ENCODE measurements at places on chromosomes 1 and 21.

GRCh38 chr21:41432562-41433460, 6.8 kb downstream of the MX1 start:
- no peak for DNase-seq

DNA sequence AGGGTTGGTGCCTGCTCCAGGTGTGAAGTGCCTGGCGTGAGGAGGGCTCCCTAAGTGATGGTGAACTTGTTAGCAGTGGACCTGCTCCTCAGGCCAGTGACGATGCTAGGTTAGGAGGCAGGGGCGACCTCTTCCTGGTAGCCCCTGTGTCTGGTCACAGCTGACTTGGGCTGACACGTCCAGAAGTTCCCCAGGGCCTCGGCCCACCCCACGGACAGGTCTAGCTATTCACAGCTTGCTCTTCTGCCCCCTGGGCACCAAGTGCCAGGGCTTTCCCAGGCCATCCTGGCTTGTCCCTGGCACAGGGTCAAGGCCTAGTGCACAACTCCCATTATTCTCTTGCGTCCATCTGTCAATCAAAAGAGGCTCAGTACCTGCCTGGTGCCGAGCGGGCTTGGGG, 10.9 kb upstream of the C1orf167 start:
- DNase-seq: no peak

GRCh38 chr1:221782477-221782876, 40.6 kb upstream of the DUSP10 start:
- DNase-seq: no peak

GRCh38 chr1:169308313-169309039, 59.1 kb downstream of the NME7 start:
- no peak for DNase-seq

GRCh38 chr1:56540467-56540866, 38.9 kb downstream of the PLPP3 start:
- no peak for DNase-seq

- no peak for DNase-seq
Measured at GRCh38 chr1:213507472-213508223, 456.6 kb downstream of the RPS6KC1 start.

- DNase-seq: no peak
Measured at GRCh38 chr1:69195136-69195535, 372.6 kb upstream of the LRRC7 start.

DNA sequence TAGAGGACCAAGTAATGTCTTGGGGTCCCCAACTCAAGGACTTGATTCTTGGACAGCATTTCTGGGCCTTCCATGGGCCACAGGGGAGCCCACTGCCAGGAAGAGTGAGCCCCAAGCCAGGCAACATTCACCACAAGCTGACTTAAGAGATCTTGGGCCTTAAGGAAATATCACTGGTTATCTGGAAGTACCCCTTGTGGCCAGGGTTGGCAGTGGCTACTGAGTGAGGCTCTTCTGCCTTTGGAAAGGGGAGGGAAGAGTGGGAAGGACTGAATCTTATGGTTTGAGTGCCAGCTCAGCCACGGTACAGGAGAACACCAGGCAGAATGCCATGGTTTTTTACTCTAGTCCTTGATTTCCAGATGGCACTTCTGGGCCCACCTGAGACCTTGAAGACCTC, 228.9 kb upstream of the RGS18 start:
- no peak for DNase-seq

- DNase-seq: no peak
Measured at GRCh38 chr1:184520336-184520735, 133.5 kb downstream of the C1orf21 start.

DNA sequence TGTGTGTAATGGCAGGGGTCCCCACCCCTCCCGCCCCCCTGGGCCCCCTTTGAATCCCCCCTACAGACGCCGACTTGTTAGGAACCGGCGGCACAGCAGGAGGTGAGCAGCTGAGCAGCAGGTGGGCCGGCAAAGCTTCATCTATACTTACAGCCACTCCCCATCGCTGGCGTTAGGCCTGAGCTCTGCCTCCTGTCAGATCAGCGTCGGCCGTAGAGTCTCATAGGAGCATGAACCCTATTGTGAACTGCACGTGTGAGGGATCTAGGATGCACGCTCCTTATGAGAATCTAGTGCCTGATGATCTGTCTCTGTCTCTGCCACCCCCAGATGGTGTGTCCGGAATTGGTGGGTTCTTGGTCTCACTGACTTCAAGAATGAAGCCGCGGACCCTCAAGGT, 14.9 kb upstream of the VPS26C start:
- no peak for DNase-seq

- DNase-seq: no peak
Measured at GRCh38 chr1:33468531-33468930, 3.9 kb upstream of the ZSCAN20 start.

- DNase-seq: no peak
Measured at GRCh38 chr1:194281376-194281775, 1095.0 kb upstream of the B3GALT2 start.

DNA sequence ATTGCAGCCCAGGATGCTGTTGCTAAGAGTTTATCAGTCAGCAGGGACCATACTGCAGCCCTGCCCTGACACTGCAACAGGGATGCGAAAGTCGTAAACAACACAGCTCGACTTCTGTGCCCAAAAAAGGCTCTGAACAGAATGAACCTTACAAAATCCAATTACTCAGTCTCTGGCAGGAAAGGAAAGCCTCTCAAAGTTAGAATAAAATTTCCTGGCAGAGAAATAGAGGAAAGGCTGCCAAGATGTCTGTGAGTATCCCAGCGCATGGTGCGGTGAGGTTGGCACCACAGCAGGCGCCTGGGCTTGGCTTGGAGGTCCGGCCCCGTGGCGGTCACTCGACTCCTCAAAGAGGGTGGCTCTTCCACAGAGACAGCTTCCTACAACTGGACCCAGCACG, 185.8 kb downstream of the PCP4 start:
- no peak for DNase-seq

- no peak for DNase-seq
Measured at GRCh38 chr1:5368201-5368600, 624.0 kb downstream of the NPHP4 start.

GRCh38 chr1:153578490-153578889, 12.8 kb upstream of the S100A2 start:
- no peak for DNase-seq

DNA sequence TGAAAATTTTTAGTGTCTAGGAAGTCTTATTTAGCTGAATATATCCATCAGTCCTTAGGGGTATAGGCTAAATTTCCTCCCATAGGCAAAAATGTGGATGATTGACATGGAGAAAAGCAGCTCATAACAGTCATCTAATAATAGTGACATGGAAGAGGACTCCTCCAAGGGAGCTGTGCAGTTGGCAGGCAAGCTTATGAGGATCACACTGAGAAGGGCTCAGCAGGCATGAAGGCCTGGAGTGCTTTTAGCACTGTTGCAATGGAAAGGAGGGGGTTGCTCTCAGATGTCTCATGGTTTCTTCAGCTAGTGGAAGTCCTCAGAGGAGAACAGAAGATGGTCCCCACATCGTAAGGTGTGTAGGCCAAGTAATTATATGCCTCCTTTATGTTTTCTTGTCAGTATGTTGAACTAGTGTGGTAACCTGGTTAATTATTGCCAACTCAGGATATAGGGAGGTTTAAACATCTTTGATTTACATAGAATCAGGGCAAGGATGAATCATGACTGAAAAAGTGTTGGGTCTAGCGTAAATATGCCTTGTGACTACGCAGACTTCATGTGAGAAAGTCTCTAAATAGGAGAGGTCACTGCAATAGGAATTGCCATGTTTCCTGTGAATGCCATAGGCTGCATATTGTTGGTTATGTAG, 18.9 kb downstream of the VN1R5 start:
- DNase-seq: no peak

DNA sequence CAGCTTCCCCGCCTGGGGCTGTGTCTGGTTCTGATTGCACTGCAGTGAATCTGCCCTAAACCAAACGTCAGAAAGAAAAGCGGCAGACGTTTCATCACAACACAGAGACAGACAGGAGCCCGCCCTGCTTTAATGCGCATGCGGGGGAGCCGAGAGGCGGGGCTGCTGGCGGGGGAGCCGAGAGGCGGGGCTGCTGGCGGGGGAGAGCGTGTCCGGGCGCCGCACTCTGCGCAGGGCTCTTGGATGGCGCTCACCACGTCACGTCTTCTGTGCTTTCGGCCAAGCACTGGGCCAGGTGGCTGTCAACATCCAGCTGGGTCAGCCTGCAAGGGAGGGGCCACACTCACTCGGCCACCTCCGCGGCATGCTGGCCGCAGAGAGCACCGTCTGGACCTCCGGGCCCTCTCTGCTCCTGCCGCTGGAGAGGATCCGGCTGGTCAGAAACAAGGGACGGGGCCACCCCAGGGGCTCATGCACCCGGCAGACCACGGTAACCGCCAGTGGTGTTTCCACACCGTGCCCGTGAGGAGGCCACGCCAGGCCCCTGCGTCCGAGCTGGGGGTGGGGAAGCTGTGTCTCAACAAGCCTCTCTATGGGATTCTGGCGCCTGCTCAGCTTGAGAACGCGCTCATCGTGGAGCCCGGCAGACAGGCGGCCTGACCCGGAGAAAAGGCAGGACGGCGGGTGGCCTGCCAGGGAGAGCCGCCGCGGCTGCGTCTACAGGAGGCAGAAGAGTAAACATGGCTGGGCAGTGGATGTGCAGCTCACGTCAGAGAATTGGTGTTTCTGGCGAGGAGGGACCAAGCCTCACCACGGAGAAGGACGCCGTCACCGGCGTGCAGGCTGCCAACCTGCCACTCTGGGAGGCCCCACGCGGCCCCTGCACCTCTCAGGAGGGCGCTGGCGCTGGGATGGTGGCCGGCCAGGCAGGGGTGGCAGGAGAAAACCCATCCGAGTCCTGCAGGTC, 4.8 kb downstream of the FAAP20 start:
- DNase-seq: peak; percentile 65

GRCh38 chr1:231442735-231443134, 20.6 kb upstream of the EGLN1 start:
- DNase-seq: no peak

DNA sequence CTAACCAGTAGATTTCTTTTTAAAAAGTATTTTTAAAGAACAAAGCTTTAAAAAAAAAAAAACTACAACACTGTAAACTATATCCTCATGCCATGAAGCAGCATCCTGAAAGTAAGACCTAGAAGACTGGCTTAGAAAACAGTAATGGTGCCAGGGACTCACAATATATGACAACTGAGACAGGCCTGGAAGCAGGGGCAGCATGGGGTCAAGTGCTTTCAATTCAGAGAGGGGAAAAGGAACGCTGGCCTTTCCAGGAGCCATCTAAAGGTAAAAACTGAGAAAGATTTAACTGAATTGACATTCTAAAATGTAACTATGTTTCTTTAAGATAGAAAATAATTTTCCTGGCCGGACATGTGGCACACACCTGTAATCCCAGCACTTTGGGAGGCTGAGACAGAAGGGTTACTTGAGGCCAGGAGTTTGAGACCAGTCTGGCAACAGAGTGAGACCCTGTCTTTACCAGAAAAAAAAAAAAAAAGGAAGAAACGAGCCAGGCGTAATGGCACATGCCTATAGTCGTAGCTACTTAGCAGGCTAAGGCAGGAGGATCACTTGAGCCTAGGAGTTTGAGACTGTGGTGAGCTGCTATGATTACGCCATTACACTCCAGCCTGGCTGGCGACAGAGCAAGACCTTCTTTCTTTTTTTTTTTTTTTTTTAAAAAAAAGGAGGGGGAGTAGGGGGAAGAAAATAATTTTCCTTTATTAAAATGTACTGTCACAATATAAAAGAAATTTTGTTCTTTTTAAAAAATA, 54.1 kb downstream of the SLC35D1 start:
- DNase-seq: no peak

GRCh38 chr1:11648039-11648438, 6.2 kb downstream of the FBXO2 start:
- no peak for DNase-seq

GRCh38 chr1:15687446-15687845, 3.3 kb downstream of the PLEKHM2 start:
- no peak for DNase-seq

- no peak for DNase-seq
Measured at GRCh38 chr21:25329227-25329825, 278.0 kb downstream of the MRPL39 start.

- no peak for DNase-seq
Measured at GRCh38 chr1:164983023-164983650, 373.4 kb downstream of the LMX1A start.

- no peak for DNase-seq
Measured at GRCh38 chr1:206770531-206771337, at the start of gene IL19. TSS of gene IL19 (plus strand) at chr1:206770773. CDS start at chr1:206836663, 65,890 bp downstream.

All from D721Med (cell line).